ENCODE measurements at places on chromosomes 13 and 19.

DNA sequence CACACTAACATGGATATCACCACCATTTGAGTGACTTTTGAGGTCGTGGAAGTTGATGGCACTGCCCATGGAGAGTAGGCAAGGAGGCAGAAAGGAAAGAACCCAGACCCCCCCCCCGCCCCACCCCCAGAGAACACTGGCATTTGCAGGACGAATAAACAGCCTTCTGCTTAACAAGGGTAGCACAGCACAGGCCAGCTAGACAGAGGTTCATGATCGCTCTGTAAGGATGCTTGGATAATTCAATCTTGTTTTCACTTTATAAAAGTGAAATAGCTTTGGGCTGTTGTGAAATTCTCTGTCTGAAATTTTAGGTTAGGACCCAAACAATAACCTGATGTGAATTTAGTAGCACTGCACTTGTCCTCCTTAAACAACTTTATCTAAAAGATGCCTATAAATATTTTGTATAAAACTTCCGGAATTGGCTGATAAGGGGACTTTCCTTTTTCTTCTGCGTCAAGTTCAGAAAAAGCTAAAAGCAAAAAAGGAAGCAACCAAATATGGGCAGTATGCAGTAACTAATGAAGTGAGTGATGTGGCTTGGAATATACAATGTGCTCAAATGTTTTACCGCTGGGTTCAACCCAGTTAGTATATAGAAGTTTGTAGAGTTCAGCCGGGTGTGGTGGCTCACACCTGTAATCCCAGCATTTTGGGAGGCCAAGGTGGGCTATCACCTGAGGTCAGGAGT lies 163.7 kb downstream of the SHISA2 start:
- no peak for DNase-seq

GRCh38 chr13:79528759-79529191 lies 47.8 kb downstream of the NDFIP2 start:
- DNase-seq = no peak

- DNase-seq = no peak
Measured at GRCh38 chr13:94667190-94667589, 45.2 kb downstream of the SOX21 start.

DNA sequence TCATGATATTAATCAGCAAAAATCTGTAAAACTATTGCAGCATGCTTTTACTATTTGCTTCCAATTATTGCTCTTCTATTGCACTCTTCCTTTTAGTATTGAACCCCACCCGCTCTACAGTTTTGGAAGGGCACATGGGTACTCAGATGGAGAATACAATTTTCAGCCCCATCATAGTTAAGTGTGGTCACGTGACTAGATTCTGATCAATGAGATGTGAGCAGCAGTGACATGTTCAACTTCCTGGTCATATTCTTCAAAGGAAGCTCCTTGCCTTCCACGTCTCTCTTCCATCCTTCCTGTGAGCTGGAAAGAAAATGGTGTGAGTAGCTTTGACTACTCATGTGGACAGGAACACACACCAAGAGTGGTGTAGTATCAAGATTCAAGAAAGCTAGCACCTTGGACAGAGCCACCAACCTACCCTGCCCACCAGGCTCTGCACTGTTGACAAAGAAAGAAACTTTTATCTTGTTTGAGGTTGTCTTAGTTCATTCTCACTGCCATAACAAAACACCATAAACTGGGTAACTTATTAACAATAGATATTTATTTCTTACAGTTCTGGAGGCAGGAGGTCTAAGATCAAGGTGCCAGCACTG lies 3.8 kb upstream of the FGF14 start:
- DNase-seq = no peak

DNA sequence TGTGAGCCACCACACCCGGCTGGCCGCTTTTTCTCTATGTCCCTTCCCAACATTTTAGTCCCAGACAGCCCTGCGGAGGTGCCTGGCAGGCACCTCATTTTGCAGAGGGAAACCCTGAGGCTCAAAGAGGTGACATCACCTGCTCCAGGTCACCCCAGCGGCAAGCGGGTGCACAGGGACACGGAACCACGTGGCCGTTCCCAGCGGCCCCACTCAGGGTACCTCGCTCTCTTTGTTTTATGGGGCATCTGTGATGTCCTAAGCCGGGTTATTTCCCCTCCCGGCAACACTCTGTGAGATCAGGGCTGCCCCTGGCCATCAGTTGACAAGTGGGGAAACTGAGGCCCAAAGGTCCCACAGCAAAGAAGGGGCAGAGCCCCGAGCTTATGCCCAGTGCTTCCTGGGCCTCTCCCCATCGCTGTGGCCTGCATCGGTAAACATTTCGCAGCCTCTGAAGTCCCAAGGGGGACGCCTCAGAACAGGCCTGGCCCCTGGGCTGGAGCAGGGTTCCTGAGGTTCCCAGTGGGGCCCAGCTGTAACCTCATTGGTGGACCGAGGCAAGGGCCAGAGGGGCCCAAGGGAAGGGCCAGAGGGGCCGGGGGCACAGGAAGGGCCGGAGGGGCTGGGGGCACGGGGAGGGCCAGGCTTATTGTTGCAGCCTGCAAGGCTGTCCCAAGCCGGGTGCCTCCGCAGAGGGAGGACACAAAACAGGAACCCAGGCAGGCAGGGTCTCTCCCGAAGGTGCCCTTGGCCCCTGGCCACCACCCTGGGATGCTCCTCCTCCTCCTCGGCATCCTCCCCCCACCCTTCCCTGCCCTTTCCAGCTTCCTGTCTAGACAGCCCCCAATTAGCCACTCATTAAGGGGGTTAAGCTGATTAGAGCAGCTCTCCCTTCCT lies 39.0 kb downstream of the SMIM24 start:
- no peak for DNase-seq

- DNase-seq = no peak
Measured at GRCh38 chr19:50562329-50562728, 5.9 kb downstream of the LRRC4B start.

GRCh38 chr13:23610966-23611491 lies 40.8 kb downstream of the TNFRSF19 start:
- no peak for DNase-seq

GRCh38 chr19:32173836-32174235 lies 171.6 kb upstream of the ZNF507 start:
- no peak for DNase-seq

- no peak for DNase-seq
Measured at GRCh38 chr19:44732235-44733014, 16.1 kb upstream of the BCL3 start.

DNA sequence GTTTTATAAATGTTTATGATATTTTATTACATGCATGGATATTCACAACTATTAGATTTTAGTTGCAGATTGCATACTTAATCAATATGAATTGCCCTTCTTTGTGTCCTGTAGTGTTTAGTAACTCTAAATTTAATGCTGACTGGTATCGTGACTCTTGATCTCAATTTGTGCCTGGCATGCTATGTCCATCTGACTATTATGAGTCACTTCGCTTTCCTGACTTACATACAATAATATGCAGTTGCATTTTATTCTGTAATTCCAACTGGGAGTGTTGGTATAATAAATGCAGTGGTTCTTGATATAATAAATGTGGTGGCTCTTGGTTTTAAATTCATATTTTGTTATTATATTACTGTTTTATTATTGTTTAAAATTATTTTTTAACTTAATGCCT lies 277.5 kb downstream of the LIG4 start:
- no peak for DNase-seq

GRCh38 chr19:29737461-29738000 lies 22.5 kb upstream of the C19orf12 start:
- DNase-seq = no peak

DNA sequence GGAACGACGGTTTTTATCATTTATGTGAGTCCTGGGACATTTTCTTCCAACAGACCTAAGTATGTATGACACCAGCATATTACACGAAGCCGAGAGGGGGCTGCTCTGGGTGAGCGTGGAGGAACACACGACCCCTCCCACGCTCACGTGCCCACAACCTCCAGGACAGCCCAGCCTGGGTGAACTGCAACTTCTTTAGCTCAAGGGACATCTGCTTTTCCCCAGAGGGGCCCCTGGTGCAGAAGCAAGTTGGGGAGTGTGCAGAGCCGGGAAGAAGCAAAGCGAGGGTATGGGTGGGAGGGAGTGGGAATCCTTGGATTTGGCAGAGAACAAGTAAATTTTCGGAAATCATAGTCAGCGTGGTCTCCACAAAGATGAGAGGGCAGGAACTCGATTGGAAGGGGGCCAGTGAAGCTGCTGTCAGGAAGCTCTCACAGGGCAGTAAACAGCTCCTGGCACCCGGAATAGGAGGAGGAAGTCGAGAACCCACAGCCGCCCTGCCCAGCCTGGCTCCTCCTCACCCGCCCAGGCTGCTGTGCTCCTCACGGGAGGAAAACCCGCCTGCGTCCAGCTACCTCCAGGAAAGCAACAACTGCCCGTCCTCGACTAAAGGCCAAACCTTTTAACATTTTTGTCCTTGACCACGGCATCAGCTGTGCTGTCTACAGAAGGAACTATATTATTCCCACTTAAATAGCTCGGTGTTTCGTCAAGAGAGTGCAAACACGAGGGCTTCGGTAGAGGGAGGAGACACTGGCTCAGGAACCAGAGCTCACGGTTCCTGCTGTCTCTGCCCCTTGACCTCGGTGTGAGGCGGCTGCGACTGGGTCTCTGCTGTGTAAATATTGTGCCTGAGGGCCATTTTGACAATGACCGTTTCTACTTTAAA lies 17.2 kb upstream of the CFAP97D2 start:
- no peak for DNase-seq

- no peak for DNase-seq
Measured at GRCh38 chr13:26075498-26075897, 23.7 kb upstream of the SHISA2 start.

DNA sequence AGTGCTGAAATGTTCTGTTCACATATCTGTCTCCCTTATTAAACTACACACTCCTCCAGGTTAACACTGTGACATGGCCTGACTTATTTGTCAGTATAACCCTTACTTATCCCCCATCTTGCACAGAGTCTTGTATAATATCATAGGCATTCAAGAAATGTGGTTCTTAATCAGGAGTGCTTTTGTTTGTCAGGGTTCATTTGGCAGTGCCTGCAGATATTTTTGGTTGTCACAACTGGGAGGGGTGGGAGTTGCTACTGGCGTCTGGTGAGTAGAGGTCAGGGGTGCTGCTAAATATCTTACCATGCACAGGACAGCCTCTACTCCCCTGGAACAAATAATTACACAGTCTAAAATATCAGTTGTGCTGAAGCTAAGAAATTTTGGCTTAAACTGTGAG lies 20.4 kb upstream of the OBI1 start:
- no peak for DNase-seq

DNA sequence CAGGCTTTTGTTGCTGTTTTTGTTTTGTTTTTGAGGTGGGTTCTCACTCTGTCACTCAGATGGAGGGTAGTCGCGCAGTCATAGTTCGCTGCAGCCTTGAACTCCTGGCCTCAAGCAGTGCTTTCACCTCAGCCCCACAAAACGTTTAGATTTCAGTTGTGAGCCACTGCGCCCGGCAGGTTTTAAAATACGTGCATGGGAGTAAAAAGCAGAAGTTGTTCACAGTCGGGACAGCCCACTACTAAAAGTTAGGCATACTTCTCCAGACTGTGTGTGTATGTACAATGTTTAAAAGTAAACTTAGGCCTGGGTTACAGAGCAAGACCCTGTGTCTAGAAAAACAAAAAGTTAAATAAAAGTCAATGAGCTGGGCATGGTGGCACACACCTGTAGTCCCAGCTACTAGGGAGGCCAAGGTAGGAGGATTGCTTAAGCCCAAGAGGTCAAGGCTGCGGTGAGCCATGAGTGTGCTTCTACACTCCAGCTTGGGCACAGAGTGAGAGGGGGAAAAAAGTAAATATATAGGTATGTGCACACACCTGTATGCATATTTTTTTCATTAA lies 6.1 kb downstream of the SAFB start:
- no peak for DNase-seq

GRCh38 chr13:112172017-112172416 lies 105.1 kb downstream of the SOX1 start:
- no peak for DNase-seq

GRCh38 chr19:33530842-33531241 lies 9.3 kb upstream of the PEPD start:
- DNase-seq = no peak

DNA sequence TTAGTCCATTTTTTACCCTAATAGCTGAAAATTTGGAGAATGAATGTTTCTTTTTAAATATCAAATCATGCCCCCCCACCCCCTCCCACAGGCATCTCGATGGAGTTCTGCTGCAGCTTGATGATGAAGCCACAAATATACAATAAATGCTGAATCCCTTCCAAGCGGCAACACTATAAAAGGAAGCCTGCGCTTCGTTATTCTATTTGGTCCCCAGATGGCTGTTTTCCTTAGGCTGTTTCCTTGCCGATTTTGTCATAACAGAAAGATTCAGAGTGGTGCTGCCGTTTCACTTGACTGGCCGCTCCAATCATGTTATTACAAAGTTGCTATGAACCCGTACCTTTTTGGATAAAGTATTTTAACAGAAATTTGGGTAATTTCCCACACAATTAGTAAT lies 79.5 kb downstream of the MYO16 start:
- DNase-seq = no peak

- peak; percentile 29 for DNase-seq
Measured at GRCh38 chr19:32339988-32340874, 5.2 kb upstream of the ZNF507 start.

- DNase-seq = no peak
Measured at GRCh38 chr19:48945415-48945814, 9.3 kb upstream of the BAX start.

- no peak for DNase-seq
Measured at GRCh38 chr13:64041296-64041695, 2625.6 kb upstream of the PCDH20 start.

GRCh38 chr19:3270902-3271301 lies 46.4 kb downstream of the CELF5 start:
- DNase-seq = no peak

DNA sequence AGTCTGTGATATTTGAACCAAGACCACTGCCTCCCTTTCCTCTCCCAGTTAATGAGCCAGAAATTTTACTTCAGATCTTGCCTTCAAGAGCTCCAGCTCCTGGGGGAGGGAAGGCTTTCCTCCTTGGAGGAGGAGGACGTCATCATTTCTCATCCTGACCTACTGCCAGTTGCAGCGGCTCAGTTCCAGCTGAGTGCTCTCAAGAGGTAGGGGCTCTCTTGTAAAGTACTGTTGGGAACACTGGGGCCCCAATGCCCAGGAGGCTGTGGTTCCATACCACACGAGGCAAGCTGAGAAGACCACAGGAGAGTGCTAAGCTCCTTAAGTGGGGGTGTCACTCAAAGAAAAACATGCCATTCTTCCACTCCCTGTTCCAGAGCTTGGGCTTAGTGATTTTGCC lies 36.2 kb downstream of the METTL21C start:
- DNase-seq = no peak

DNA sequence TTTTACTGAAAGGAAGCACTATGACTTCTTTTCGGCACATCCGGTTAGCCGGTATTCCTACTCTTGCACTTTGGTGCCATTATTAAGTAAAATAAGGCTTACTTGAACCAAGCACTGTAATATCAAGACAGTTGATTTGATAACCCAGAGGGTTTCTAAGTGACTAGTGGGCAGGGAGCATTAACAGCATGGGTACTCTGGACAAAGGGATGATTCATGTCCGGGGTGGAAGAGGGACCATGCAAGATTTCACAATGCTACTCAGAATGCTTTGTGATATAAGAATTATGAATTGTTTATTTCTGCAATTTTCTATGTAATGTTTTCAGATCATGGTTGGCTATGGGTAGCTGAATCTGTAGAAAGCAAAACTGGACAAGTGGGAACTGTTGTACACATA lies 282.1 kb downstream of the TDRD3 start:
- no peak for DNase-seq

GRCh38 chr19:30842926-30843325 lies 470.7 kb downstream of the ZNF536 start:
- no peak for DNase-seq

- no peak for DNase-seq
Measured at GRCh38 chr13:72151241-72151640, 284.2 kb upstream of the DACH1 start.

Data from thoracic aorta (tissue), 2 donors.